ENCODE measurements at places on chromosomes 16 and 17.
A peak's percentile ranks its signal among the peaks of the same experiment; 100 is the strongest.

DNA sequence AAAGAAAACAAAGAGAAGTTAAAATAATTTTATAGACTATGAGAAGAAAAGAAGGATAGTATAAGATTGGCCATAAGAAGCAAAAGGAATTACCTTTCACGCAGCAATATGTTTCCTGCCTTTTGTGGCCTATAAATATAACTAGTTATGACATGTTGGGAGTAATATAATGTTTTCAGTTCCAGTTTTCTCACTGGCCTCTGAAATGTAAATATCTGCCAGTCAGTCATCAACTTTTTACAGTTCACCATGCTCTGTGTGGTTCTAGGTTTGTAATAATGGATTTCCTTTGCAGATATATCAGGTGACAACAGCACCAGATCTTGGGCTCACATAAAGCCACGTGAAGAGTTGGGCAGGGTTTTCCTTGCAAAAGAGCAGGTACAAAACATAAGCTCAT, 94.3 kb downstream of the ABCA8 start:
- no peak for DNase-seq

DNA sequence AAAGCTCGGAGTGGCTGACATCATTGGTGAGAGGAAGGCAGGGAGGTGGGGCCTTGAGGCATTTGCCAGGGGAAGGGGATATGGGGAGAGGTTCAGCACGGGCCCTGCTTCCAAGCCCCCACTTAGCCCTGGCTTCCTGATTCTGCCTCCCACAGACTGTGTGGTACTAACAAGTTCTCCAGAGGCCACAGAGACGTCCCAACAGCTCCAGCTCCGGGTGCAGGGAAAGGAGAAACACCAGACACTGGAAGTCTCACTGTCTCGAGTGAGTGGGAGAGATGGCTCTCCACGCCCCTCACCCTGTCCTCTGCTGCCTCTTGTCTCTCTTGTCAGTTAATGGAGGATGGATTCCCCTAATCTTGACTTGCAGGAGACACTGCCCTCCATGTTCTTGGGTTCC, 8.1 kb downstream of the NFATC2IP start:
- no peak for DNase-seq

- peak; percentile 47 for DNase-seq
Measured at GRCh38 chr16:23803591-23804123, 32.1 kb upstream of the PRKCB start.

- DNase-seq, result no peak
Measured at GRCh38 chr17:80145076-80146075, 1.6 kb downstream of the EIF4A3 start.

DNA sequence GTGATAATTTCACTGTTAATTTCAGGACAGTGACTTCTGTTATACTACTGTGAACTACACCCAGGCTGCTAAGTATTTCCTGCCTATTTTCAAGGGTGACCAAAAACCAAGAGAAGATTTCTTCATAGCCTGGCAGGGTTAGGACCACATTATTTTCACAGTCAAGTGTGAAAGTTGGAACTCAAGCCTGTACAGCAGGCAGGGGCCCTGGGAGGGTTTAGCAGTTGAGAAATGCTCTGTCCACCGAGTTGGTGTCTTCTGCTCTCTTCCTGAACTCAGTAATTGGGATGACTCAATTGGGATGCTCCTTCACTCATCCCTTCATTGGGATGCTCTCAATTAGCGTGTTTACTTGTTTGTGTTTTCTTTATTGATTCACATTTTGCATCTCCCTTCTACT, 347.3 kb upstream of the CDH11 start:
- no peak for DNase-seq

GRCh38 chr17:64382061-64382583, 8.5 kb downstream of the PECAM1 start:
- DNase-seq, result no peak

DNA sequence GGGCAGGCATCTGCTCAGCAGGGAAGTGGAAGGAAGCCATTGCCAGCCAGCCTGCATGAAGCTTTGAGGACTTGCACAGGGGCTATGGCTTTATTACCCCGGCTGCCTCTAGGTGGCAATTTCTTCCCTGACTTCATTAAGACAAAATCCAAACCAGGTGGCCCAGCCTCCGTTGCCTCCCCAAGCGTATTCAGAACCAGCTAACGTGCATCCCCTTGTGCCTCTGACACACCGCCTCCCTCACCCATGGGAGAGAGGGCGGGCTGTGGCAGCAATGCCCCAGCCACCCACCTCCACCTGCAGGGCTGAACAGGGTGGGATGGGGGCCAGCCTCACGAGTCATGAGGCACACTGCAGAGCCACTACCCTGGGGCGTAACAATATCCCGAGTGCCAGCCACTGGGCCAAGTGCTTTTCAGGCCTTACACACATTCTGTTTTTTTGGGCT, 6.8 kb downstream of the KIFC3 start:
- peak; percentile 63 for DNase-seq

DNA sequence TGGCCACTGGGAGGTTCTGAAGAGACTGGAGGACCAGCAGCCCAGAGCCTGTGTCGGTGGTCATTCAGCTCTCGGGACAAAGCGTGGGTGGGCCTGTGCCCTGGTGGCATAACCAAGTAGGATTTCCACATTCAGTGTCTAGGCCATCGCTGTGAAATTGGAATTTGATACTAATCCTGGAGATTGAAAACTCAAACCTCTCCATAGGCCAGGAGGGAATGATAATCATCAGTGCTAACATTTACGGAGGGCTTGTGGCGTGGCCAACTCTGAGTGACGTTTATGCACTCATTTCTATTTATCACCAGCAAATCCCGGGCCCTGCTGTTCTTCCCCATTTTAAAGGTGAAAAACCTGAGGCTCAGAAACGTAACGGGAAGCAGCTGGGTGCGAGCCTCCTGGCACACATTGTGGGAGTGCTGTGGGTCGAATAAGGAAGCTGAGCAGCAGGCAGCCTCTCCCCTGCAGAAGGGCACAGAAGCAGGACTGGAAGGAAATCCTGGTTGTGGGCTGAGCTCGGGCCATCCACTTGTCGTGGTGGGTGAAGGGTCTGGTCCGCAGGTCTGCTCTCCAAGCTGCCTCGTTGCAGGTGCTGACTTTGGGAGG, 33.1 kb downstream of the RAI1 start:
- DNase-seq, result no peak

DNA sequence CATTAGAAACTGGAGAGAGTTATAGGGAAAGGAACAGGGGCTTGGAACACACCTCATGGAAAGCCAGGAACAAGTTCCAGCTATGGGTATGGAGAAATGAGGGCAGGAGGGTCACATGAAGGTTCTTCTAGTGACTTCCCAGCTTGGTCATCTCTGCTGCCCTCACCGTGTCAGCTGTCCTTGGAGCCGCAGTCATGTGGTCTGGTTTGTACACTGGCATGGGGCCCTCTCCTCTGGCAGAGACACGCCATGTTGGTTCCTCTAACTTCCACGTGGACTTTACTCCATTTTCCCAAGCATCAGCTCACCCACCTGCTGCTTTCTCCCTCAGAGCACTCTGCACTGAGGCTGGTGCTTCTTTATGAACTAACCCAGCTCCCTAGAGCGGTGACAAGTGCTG, 26.3 kb downstream of the MPG start:
- DNase-seq, result no peak

GRCh38 chr16:84794626-84795025, 25.2 kb upstream of the CRISPLD2 start:
- DNase-seq, result no peak

- no peak for DNase-seq
Measured at GRCh38 chr17:37743875-37744632, 805 bp downstream of the HNF1B start.

Measured in AG08395 (cell line).